ENCODE measurements at places on chromosomes 16 and 17.

GRCh38 chr17:1976000-1976682, 49.0 kb downstream of the RTN4RL1 start:
- DNase-seq, result no peak

- no peak for DNase-seq
Measured at GRCh38 chr17:81706757-81707624, 3.8 kb downstream of the MRPL12 start.

GRCh38 chr17:18177722-18178121, 5.9 kb upstream of the ALKBH5 start:
- DNase-seq, result no peak

DNA sequence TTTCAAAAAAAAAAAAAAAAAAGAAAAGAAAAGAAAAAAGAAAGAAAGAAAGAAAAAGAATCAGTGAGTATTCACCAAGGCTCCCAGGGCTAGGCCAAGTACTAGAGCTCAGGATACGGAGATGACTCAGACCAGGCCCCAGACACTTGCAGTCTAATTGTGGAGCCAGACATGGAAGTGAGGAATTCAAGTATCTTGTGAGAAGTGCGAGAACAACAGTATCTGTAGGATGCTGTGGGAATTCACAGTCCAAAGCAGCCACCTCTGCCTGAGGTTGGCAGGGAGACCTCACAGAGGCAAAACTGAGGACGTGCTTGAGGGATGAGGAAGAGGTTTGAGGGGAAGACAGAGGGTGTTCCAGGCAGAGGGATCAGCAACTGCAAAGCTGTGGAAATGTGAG, 14.0 kb upstream of the ALDOA start:
- no peak for DNase-seq

DNA sequence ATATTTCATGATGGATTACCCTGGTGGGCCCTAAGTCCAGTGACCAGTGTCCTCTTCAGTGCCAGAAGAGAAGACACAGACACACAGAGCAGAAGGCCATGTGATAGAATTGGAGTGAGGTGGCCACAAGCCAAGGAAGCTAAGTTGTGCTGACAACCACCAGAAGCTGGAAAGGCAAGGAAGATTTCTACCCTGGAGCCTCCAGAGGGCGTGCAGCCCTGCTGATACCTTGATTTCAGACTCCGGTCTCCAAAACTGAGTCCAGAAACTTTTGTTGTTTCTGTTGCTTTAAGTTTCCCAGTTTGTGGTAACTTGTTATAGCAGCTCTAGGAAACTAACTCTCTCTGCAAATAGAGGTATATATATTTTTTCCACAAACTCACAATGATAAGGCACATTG, 396.6 kb upstream of the ASIC2 start:
- DNase-seq, result no peak

DNA sequence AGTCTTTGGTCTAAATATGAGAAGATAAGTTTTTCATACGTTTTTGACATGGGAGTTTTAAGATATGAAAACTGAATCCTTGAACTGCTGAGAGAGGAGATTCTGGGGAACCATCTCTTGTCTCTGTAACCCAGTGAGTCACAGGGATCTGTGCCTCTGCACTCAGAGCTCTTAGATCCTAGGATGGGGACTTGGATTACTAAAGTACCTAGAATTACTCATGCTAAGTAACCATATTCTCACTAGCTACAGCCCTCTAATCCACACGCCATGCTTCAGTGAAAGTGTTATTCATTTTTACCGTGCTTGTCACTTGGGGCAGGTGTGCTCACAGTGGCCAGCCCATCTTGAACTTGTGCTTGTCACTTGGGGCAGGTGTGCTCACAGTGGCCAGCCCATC, 2.0 kb downstream of the MRM3 start:
- DNase-seq, result no peak

DNA sequence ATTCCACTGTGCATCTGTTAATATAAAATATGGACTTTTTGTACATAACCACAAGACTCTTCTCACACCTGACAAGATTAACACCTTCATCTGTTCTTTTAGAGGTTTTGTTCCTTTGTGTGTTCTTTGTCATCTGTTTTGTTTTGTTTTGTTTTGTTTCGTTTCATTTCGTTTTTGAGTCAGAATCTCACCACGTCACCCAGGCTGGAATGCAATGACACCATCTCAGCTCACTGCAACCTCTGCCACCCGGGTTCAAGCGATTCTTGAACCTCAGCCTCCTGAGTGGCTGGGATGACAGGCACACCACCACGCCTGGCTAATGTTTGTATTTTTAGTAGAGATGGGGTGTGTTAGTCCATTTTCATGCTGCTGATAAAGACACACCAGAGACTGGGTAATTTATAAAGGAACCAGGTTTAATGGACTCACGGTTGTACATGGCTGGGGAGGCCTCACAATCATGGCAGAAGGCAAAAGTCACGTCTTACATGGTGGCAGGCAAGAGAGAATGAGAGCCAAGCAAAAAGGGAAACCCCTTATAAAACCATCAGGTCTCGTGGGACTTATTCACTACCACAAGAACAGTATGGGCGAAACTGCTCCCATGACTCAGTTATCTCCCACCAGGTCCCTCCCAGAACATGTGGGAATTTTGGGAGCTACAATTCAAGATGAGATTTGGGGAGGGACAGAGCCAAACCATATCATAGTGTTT, 22.3 kb downstream of the C16orf90 start:
- DNase-seq, result no peak

DNA sequence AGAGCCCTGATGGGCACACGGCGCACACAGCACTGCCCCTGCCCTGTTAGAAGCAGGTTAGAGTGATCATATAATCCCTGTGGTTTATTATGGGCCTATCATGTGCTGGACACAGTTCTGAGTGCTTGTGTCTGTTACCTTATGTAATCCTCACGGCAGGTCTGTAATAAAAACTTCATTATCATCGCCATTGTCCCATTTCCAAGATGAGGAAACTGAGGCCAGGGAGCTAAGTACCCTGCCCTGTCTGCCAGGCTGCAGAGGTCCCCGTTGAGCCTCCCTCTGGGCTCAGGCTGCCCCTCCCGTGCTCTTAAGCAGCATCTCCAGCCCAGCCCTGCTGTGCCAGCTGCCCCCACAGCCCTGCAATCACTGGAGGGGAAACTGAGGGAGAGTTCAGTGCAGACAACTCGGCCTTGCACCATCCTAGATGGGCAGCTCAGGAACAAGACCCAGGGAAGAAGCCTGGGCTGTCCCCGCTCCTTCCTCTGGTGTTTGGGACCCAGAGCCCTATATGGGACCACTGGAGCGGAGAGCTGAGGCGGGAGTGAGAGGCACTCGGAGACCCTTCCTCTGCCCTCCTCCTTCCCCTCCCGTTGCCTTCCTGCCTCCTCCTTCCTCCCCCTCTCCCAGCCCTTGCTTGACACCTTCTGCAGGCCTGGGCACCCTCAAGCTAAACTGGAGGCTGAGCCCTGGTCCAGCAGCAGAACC, 42.0 kb downstream of the WNT3 start:
- no peak for DNase-seq

DNA sequence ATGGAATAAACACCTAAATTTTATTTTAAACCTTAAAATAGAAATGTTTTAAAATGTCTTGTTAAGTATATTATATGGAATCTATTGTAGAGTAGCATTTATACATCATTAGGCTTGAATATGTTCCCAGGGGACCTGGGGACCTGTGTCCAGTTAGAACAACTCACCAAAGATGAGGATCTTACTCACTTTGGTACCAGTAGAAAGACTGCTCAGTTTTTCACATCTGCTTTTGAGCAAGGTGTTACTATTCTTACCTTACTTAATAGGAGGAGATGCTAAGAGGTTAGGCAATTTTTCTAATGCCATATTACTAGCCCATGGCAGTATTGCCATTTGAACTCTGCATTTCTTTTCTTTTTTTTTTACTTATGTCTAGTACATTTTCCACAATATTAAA, 14.7 kb downstream of the STXBP4 start:
- DNase-seq, result no peak

DNA sequence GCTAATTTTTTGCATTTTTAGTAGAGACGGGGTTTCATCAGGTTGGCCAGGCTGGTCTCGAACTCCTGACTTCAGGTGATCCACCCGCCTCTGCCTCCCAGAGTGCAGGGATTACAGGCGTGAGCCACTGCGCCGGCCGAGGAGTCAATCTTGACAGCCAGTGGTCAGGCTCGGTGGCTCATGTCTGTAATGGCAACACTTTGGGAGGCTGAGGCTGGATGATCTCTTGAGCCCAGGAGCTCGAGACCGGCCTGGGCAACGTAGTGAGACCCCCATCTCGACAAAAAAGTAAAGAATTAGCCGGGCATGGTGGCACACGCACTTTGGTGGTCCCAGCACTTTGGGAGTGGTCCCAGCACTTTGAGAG, 608 bp upstream of the PGS1 start:
- no peak for DNase-seq

DNA sequence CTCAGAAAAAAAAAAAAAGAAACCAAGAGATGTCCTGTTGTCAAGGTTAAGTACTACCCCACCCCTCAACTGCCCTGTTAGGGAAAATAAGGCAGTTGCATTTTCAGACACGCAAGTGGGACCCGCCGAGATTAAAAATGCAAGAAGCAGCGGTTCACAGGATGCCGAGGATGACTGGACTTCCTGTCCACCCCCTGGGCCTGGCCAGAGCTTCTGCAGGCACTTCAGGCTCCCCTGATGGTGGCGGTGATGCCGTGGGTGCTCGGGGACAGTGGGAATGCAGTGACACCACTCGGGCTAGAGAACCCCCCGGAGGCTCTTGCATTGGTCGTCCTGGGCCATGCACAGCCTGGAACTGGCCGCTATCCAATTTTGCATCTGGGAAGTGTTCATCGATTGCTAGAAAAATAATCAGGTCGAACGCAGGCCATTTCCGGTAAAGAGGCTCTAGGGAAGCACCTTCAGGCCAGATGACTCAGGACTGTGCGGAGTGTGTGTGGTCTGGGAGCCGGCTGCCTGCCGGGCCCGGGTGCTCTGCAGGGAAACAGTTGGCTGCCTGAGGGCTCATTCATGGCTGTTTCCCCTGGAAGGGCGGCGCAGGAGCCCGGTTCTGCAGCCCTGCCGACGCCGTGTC, 13.4 kb upstream of the CRISPLD2 start:
- DNase-seq, result no peak

GRCh38 chr16:85525420-85526184, 87.5 kb upstream of the GSE1 start:
- DNase-seq, result no peak

GRCh38 chr16:86575754-86576557, 2.4 kb upstream of the FOXL1 start:
- peak; percentile 21 for DNase-seq

GRCh38 chr16:54633943-54634362, 296.7 kb upstream of the IRX5 start:
- no peak for DNase-seq

DNA sequence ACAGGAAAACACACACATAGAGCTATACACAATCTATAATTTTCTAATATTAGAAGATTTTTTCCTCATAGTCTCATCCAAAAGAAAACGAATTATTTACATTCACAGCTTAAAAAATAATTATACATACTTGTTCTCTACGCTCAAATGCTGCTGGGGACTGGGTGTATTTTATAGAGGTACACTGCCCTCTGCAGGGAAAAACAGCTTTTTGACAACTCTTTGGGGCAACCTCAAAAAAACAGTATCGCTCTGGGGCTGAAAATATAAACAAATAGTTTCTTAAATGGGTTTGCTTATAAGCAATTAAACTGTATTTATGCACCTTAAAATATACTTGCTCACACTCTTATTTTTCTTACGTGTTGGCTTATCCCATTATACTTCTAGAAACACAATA, 261.8 kb upstream of the PSMD7 start:
- DNase-seq, result no peak

- no peak for DNase-seq
Measured at GRCh38 chr17:82151106-82151957, 53.3 kb upstream of the FASN start.
